Effector memory CD4-positive, alpha-beta T cell (primary cell): ENCODE measurements at places on chromosomes 2 and 18.

DNA sequence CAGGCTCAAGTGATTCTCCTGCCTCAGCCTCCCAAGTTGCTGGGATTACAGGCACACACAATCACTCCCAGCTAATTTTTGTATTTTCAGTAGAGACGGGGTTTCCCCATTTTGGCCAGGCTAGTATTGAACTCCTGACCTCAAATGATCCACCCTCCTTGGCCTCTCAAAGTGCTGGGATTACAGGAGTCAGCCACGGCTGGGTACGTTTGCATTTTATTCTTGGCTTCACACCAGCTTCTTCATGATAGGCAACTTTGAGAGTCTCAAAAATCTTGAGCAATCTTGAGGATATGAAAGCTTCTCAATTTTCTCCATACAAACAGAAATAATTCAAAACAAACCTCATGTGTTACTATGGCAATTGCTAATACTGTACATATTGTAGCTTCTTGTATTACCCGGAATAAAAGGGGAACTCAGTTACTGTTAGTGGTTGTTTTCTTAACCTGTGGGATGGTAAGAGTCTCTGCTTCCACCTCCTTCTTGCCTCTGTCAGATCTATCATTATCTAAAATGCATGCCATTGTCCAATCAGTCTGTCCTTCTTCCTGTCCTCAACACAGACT, 102.9 kb upstream of the SYT4 start:
- no peaks in the 10 kb centered on the region for H3K27me3 ChIP-seq
- no peak for DNase-seq
- no peaks in the 10 kb centered on the region for H3K36me3 ChIP-seq
- no peak overlapping the region for H3K4me3 ChIP-seq
- no peaks in the 10 kb centered on the region for H3K4me1 ChIP-seq
- H3K27ac ChIP-seq: no peak overlapping the region

- H3K27me3 ChIP-seq: peaks cover 3% of the 10 kb centered on the region
- H3K27ac ChIP-seq: no peak overlapping the region
- no peak overlapping the region for H3K4me3 ChIP-seq
- no peaks in the 10 kb centered on the region for H3K36me3 ChIP-seq
- no peak for DNase-seq
These were observed 678.3 kb downstream of the NYAP2 start for GRCh38 chr2:226077841-226078240.

GRCh38 chr2:64748561-64748960, 94.8 kb upstream of the SERTAD2 start:
- no peak for DNase-seq
- no peaks in the 10 kb centered on the region for H3K27me3 ChIP-seq
- peaks cover 11% of the 10 kb centered on the region for H3K4me1 ChIP-seq
- no peak overlapping the region for H3K4me3 ChIP-seq
- H3K27ac ChIP-seq: no peak overlapping the region

GRCh38 chr18:58354051-58354450, 274.8 kb downstream of the ALPK2 start:
- no peaks in the 10 kb centered on the region for H3K4me1 ChIP-seq
- no peaks in the 10 kb centered on the region for H3K36me3 ChIP-seq
- no peak for DNase-seq
- H3K4me3 ChIP-seq: no peak overlapping the region
- no peaks in the 10 kb centered on the region for H3K27me3 ChIP-seq

GRCh38 chr2:196182439-196183171, 11.2 kb upstream of the STK17B start:
- DNase-seq: no peak
- H3K27ac ChIP-seq: peak overlapping the region; percentile 73
- peak overlapping the region; percentile 17 for H3K4me3 ChIP-seq
- no peaks in the 10 kb centered on the region for H3K36me3 ChIP-seq

DNA sequence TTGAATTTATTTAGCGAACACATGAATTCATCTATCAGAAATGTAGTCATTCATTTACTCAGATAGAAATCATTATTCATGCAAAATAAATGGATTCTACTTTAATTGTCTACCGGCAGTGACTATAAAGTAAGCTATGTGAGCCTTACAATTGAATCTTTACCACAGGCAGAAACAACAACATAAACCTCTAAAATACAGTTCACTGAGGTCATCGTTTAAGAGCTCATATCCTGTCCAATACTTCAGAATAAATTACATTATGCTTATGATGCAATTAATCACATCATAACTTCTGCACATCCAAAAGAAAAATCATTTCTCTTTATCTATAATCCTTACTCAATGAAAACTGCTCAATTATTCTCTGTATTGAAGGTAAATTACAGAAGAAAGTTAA, 244.7 kb downstream of the HNMT start:
- DNase-seq: no peak
- no peaks in the 10 kb centered on the region for H3K27me3 ChIP-seq
- H3K27ac ChIP-seq: no peak overlapping the region

DNA sequence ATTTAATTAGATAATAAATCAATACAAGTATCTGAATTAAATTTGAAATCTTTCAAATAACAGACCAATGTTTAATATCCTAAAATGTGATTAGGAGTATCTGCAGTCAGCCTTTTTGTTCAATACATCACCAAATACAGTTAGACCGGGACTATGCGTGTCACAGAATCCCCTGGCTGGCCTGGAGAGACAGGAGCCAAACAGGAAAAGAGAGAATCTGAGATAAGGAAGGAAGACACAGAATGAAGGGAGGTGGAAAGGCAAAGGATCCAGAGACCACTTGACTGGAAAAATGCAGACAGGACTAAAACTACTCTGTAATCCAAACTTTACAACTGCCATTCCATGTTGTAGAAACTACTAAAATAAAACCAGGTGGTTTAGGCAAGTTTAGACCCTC, 66.3 kb downstream of the SIGLEC15 start:
- no peaks in the 10 kb centered on the region for H3K27me3 ChIP-seq
- H3K4me1 ChIP-seq: no peaks in the 10 kb centered on the region
- no peak overlapping the region for H3K27ac ChIP-seq
- no peak overlapping the region for H3K4me3 ChIP-seq

- no peaks in the 10 kb centered on the region for H3K27me3 ChIP-seq
- peaks cover 10% of the 10 kb centered on the region for H3K36me3 ChIP-seq
- H3K27ac ChIP-seq: no peak overlapping the region
- H3K4me1 ChIP-seq: peaks cover 24% of the 10 kb centered on the region
These were observed 52.2 kb downstream of the INPP5D start for GRCh38 chr2:233112329-233112728.

DNA sequence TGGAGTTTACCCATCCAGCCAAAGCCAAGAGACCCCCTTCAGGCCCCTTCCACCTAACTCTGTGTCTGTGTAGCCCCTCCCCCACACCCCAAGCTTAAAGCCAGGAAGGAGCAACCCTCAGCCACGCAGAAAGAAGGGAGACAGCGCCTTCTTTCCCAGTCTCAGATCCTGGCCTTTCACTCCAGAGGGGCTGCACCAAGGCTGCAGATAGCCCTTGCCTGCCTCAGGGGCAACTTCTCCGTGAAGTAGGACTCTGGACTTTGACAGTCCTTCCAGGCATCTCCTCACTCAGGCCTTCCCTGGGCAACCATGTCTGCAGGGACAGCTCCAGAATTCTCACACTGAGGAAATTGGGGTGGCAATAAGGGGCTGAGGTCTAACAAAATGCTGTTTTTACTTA, 26.9 kb upstream of the EN1 start:
- H3K27me3 ChIP-seq: peaks cover 5% of the 10 kb centered on the region
- H3K4me1 ChIP-seq: no peaks in the 10 kb centered on the region
- no peak for DNase-seq
- no peak overlapping the region for H3K27ac ChIP-seq
- H3K4me3 ChIP-seq: no peak overlapping the region
- no peaks in the 10 kb centered on the region for H3K36me3 ChIP-seq

DNA sequence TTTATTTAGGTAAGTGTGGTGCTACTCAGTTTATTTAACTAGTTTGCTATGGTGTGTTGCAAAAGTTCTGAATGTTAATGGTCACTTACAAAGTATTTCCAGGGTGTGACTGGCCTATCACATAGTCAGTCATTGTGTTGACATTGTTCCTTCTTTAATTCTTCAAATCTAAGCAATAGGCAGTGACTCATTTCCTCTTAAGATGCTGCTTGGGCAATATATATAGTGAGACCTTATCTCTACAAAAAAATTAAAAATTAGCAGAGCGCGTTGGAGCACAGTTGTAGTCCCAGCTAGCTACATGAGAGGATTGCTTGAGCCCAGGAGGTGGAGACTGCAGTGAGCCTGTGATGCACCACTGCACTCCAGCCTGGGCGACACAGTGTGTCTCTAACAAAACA, 5.8 kb upstream of the CCDC88A start:
- H3K4me3 ChIP-seq: no peak overlapping the region
- H3K4me1 ChIP-seq: no peaks in the 10 kb centered on the region
- H3K36me3 ChIP-seq: no peaks in the 10 kb centered on the region

- H3K27me3 ChIP-seq: peaks cover 31% of the 10 kb centered on the region
- no peak overlapping the region for H3K27ac ChIP-seq
- H3K36me3 ChIP-seq: no peaks in the 10 kb centered on the region
- peaks cover 18% of the 10 kb centered on the region for H3K4me1 ChIP-seq
These were observed 1.2 kb downstream of the ALK start for GRCh38 chr2:29920130-29920577.

DNA sequence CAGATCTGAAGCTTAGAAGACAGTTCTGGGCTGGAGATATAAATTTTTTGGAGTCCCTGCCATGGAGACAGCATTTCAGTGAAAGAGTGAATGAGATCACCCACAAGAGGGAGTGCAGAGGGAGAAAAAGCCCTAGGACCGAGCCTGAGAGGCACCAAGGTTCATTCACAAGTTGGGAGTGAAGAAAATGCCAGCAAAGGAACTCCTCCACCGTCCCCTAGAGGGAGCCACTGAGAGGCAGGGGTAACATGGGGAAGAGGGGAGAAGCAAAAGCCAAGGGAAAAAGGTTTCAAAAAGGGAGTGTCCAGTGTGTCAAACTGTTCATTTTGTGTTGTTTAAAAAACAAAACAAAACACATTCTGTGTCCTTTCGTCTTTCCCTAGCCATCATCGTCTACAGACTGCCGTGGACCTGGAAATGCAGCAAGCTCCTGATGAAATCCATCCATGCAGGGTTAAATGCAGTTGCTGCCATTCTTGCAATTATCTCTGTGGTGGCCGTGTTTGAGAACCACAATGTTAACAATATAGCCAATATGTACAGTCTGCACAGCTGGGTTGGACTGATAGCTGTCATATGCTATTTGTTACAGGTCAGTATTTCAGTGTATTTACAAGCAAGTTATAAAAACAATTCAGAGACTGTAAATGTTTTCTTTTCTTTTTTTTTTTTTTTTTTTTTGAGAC, 19.1 kb downstream of the CYBRD1 start:
- no peak overlapping the region for H3K27ac ChIP-seq
- no peaks in the 10 kb centered on the region for H3K27me3 ChIP-seq
- H3K4me3 ChIP-seq: no peak overlapping the region
- no peaks in the 10 kb centered on the region for H3K36me3 ChIP-seq
- no peaks in the 10 kb centered on the region for H3K4me1 ChIP-seq

- H3K4me1 ChIP-seq: no peaks in the 10 kb centered on the region
- no peak overlapping the region for H3K27ac ChIP-seq
- H3K4me3 ChIP-seq: no peak overlapping the region
- H3K27me3 ChIP-seq: no peaks in the 10 kb centered on the region
These were observed 109.7 kb upstream of the UPP2 start for GRCh38 chr2:157991932-157992331.
